Airway epithelial cell (primary cell): ENCODE measurements at places on chromosomes 3 and 15. TPM values are rescaled to one million over a fixed set of nuclear protein-coding genes. Genes with fewer than 3 reads are reported as not detected.

DIPK2A gene
- 22.3 and 42.9 TPM in 2 replicates for total RNA-seq

MAP1A gene
- 0.51 and 0.99 TPM in 2 replicates for total RNA-seq

HDAC11 gene
- 15.1 and 19.0 TPM in 2 replicates for total RNA-seq

TRH gene
- total RNA-seq = not detected in 2 replicates

GOLGA6A gene
- not detected in 2 replicates for total RNA-seq
